ENCODE measurements at places on chromosomes 11 and 22. TPM values are rescaled to one million over a fixed set of nuclear protein-coding genes. Genes with fewer than 3 reads are reported as not detected.

DNA sequence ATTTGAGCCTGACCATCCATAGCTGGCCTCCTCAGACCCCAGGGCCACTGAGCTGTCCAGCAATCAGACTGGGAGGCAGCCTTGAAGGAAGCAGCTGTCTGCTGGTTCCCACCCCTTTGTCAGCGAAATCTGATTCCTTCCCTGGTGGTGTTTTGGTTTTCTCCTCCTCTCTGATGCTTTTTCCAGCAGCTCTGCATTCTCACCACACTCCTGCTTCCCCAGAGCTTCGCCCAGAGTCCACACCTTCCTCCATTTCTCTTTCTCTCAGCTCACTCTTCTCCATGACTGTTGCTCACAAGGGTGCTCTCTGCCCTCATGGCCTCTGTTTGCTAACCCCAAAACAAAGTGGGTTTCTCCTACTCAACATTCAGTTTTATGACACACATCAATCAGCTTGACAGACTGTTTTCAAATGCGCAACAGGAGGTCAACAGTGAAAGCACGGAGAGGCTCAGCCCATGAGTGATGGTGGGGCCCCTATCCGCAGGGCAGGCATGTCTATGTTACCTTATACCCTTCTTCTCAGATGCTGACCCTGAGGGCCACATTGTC lies 130.6 kb upstream of the MTNR1B start:
- no peaks in the 10 kb centered on the region for H3K27me3 ChIP-seq
- no peaks in the 10 kb centered on the region for H3K4me1 ChIP-seq
- DNase-seq = no peak
- no peak overlapping the region for H3K27ac ChIP-seq

- H3K27ac ChIP-seq = no peak overlapping the region
- H3K4me3 ChIP-seq = no peak overlapping the region
- no peak for DNase-seq
- no peaks in the 10 kb centered on the region for H3K27me3 ChIP-seq
Observed at GRCh38 chr11:133414506-133414905, 117.8 kb downstream of the OPCML start.

The TCP11L1 gene
- 12.7 TPM for polyA plus RNA-seq

The SSH3 gene
- 13.5 TPM for polyA plus RNA-seq

- no peaks in the 10 kb centered on the region for H3K4me1 ChIP-seq
- H3K27me3 ChIP-seq = no peaks in the 10 kb centered on the region
- H3K4me3 ChIP-seq = no peak overlapping the region
- no peaks in the 10 kb centered on the region for H3K36me3 ChIP-seq
- no peak for DNase-seq
- no peak overlapping the region for H3K27ac ChIP-seq
Observed at GRCh38 chr11:106217456-106217855, 140.0 kb downstream of the AASDHPPT start.

The OR56A4 gene
- not detected for polyA plus RNA-seq

GRCh38 chr11:45133878-45134277 lies 12.6 kb upstream of the PRDM11 start:
- no peak overlapping the region for H3K4me3 ChIP-seq
- peaks cover 18% of the 10 kb centered on the region for H3K27me3 ChIP-seq
- DNase-seq = no peak

The PDGFB gene
- 0.19 TPM for polyA plus RNA-seq

The ANKK1 gene
- polyA plus RNA-seq = 0.05 TPM

The RASSF10 gene
- polyA plus RNA-seq = not detected

GRCh38 chr11:76153571-76153923 lies 52.8 kb downstream of the WNT11 start:
- no peak overlapping the region for H3K4me3 ChIP-seq
- no peaks in the 10 kb centered on the region for H3K4me1 ChIP-seq
- H3K27ac ChIP-seq = no peak overlapping the region
- no peaks in the 10 kb centered on the region for H3K27me3 ChIP-seq

DNA sequence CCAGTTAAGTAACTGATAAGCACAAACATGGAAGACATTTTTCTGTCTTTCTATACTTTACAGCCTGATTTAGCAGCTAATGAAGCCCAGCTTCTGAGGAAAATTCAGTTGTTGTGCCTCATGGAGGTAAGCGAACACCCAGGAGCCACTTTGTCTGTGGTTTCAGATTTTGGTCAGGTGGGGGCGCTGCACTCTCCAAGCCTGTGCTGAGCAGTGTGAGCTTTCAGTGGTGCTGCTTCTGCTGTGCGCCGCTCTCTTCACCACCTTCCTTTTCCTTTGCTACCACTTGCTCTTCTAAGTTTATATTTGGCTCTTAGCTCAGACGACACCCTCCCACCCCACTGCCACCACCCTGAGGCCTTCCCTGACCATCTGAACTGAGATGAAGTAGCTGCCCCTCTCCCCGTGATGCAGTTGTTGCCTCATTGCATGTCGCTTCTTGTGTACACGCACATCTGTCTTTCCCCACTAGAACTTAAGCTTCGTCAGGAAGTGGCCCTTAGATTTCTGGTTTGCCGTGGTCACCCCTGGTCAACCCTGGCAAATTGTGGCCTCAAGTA lies 14.0 kb downstream of the PSMD13 start:
- no peak overlapping the region for H3K27ac ChIP-seq
- H3K4me1 ChIP-seq = no peaks in the 10 kb centered on the region
- H3K4me3 ChIP-seq = no peak overlapping the region
- DNase-seq = peak; percentile 66

DNA sequence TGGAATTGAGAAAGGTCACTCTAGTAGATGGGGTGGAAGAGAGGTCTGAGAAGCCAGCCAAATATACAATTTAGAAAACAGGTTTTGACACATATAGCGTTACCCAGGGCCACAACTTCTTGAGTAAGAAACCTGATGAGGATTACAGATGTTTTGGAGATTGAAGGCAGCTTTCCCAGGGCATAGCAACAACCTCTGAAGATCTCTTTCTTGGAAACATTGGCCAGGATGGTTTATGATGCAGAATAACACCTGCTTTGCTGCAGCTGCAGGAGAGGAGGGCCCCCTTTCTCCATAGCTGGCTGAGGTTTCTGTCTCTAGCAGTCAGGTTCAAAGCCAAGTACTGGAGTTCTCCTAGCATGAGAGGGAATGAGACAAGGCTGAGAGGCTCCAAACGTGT lies 75.1 kb upstream of the NUP50 start:
- H3K36me3 ChIP-seq = no peaks in the 10 kb centered on the region
- no peak overlapping the region for H3K4me3 ChIP-seq
- H3K4me1 ChIP-seq = 0 out of 2 replicates have a peak, but pooled peaks cover 8% of the 10 kb centered on the region
- no peak overlapping the region for H3K27ac ChIP-seq
- no peak for DNase-seq

- DNase-seq = no peak
- H3K27ac ChIP-seq = no peak overlapping the region
- H3K4me1 ChIP-seq = no peaks in the 10 kb centered on the region
- peaks cover 7% of the 10 kb centered on the region for H3K27me3 ChIP-seq
Observed at GRCh38 chr11:67673902-67674301, 521 bp downstream of the ALDH3B2 start.

The PKDREJ gene
- polyA plus RNA-seq = not detected

DNA sequence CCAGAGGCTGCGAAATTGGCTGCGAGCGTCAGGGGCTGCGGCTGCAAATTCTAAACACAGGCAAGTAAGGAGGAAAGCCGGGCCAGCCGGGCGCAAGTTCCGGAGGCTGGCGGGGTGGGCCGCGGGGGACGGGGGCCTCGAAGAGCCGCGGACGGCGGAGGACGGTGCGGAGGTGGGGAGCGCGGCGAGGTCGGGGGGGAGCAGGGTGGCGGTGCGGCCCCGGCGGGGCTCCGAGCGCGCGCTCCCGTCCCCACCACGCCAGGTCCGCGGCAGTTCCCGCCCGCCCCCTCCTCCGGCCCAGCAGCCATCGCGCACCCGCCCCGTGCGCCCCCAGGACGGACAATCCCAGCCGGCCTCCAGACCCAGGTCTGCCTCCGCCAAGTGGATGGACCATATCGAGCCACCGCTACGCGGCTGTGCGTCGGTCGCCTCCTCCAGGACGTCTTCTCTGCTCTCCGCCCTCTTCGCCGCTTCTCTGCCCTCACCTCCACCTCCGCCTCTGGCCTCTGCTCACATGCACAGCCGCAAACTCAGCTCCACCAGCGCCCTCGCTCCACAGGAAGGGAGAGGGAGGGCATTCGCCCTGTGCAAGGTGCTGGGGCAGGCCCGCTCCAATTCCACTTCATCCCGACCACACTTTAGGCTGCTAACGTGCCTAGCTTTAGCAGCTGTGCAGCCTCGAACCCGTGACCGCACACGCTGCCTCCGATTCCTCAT lies 7.2 kb downstream of the ELFN2 start:
- peak overlapping the region; percentile 40 for H3K4me3 ChIP-seq
- DNase-seq = peak; percentile 84

GRCh38 chr11:24064309-24064903 lies 432.4 kb upstream of the LUZP2 start:
- no peak for DNase-seq
- no peak overlapping the region for H3K4me3 ChIP-seq
- no peak overlapping the region for H3K27ac ChIP-seq
- H3K36me3 ChIP-seq = no peaks in the 10 kb centered on the region
- no peaks in the 10 kb centered on the region for H3K27me3 ChIP-seq
- H3K4me1 ChIP-seq = no peaks in the 10 kb centered on the region

DNA sequence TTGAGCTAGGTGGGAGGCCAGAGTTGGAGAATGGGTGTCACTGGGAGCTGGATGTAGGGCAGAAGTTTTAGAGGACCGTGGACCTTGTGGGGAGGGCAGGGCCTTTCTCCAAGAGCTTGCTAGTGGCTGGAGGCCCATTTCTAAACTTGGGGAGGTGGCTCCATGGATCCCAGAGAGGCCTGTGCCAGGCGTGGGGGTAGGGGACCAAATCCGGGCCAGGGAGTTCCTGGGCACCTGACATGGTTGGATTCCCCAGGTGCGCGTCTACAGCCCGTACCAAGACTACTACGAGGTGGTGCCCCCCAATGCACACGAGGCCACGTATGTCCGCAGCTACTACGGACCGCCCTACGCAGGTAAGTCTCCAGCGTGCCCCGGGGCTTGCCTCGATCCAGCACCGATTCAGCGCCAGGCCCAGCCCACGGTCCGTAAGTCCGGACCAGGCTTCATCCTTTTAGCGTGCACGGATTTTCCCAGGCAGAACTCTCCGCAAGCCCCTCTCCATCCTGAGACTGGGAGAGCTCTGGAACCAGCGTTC lies 14.2 kb downstream of the PLEKHB1 start:
- H3K36me3 ChIP-seq = no peaks in the 10 kb centered on the region
- H3K27ac ChIP-seq = no peak overlapping the region
- H3K27me3 ChIP-seq = no peaks in the 10 kb centered on the region

DNA sequence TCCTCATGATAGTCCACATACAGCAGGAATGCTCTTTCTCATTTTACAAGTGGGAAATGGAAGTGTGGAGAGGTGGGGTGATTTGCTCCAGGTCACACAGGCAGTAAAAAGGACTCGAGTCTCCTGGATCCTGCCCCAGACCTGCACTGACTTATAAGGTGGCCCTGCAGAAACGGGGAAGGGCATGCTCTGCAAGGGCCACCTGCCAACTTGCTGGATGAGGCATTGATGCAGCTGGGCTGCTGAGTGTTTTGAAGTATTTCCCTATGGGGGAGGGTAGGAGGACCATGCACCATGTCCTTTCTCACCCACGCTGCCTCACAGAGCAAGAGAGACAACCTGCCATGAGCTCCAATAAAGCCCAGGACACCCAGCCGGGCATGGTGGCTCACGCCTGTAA lies 36.9 kb downstream of the OR6Q1 start:
- no peak overlapping the region for H3K27ac ChIP-seq
- no peaks in the 10 kb centered on the region for H3K4me1 ChIP-seq
- no peak overlapping the region for H3K4me3 ChIP-seq
- DNase-seq = no peak

The MS4A1 gene
- not detected for polyA plus RNA-seq

The HTR3A gene
- not detected for polyA plus RNA-seq

GRCh38 chr11:69394869-69395246 lies 86.6 kb upstream of the LINC01488 start:
- no peaks in the 10 kb centered on the region for H3K36me3 ChIP-seq
- no peak overlapping the region for H3K4me3 ChIP-seq
- no peaks in the 10 kb centered on the region for H3K4me1 ChIP-seq
- no peaks in the 10 kb centered on the region for H3K27me3 ChIP-seq

DNA sequence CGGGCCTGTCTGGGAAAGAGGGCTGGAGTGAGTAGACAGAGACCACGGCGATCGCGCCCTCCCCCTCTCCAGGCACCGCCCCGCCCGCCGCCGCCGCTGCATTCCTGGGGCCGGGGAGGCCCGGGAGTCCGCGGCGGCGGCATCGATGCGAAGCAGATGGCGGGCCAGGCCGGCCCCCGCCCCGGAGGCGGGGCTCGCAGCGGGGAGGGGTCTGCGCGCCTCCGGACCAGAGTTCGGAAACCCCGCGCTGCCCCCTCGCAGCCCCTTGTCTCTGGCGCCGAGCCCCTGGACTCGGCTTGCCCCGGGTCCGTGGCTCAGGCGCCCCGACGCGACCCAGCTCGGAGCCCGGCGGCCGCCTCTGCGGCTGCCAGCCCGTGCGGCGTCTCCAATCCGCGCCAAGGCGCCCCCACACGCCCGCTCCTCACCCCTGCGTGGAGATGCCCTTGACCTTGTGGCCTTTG lies 1.3 kb downstream of the SCARF2 start:
- H3K4me3 ChIP-seq = peak overlapping the region; percentile 94
- peak; percentile 90 for DNase-seq
- H3K27ac ChIP-seq = peak overlapping the region; percentile 76
- no peaks in the 10 kb centered on the region for H3K27me3 ChIP-seq

- H3K4me3 ChIP-seq = no peak overlapping the region
- H3K4me1 ChIP-seq = no peaks in the 10 kb centered on the region
- no peaks in the 10 kb centered on the region for H3K27me3 ChIP-seq
Observed at GRCh38 chr11:27599217-27599616, 92.6 kb upstream of the LIN7C start.

- H3K36me3 ChIP-seq = no peaks in the 10 kb centered on the region
- H3K4me1 ChIP-seq = no peaks in the 10 kb centered on the region
- H3K27ac ChIP-seq = no peak overlapping the region
- no peak for DNase-seq
Observed at GRCh38 chr11:60252213-60253108, 9.5 kb upstream of the MS4A4E start.

GRCh38 chr11:43988040-43988817 lies 45.8 kb downstream of the C11orf96 start:
- H3K27me3 ChIP-seq = 0 out of 2 replicates have a peak, but pooled peaks cover under 1% of the 10 kb centered on the region
- peak overlapping the region; percentile 96 for H3K27ac ChIP-seq
- H3K36me3 ChIP-seq = no peaks in the 10 kb centered on the region
- H3K4me3 ChIP-seq = no peak overlapping the region
- no peak for DNase-seq

DNA sequence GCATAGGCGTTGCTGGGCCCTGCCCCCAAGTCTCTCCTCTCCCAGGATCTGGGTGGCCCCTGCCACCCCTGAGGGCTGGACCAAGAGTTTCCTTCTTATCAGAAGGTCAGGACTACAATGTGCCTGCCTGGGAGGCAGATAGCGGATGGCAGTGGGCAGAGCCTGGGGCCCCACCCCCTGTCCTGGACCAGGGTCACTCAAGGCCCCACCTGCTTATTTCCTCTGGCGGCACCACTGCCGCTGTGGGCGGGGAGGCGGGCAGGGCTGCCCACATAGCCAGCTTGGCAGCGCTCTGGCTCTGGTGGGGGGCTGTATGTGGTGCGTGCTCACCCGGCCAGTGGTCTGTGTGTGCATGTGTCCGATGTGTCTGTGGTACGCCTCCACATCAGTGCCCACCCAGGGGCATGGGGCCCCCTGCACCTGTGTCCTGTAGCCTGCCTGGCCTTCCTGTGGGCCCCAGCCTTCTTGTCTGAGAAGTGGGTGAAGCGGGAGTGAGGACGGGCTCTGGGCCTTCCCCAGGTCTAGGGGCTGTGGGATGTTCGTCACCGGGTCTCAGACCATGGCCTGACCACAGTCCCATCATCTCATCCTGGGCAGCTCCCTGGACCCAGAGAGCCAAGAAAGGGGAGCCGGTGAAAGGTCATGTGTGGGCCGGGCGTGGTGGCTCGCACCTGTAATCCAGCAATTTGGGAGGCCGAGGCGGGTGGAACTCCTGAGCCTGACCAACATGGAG lies 3.0 kb downstream of the GAS2L1 start:
- peaks cover 35% of the 10 kb centered on the region for H3K4me1 ChIP-seq
- H3K36me3 ChIP-seq = peaks cover 6% of the 10 kb centered on the region
- H3K27me3 ChIP-seq = peaks cover 8% of the 10 kb centered on the region
- DNase-seq = peak; percentile 66

All from SK-N-SH (cell line).